ENCODE measurements at places on chromosomes 6 and 20.
A peak's percentile ranks its signal among the peaks of the same experiment; 100 is the strongest.

DNA sequence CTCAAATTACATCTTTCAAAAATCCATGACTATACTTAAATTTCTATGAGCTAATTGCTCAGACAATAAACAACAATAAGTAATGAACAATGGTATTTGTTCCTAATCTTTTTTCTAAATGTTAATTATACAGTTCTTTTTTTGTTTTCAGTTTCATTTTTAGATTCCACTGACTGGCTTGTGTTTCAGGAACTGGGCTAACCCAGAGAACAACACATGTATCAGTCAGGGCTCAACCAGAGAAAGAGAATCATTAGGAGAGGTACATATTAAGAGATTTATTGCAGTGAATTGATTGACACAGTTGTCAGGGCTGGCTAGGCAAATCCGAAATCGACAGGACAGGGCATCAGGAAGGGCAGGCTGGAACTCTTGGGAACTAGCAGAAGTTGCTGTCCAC, 182.8 kb downstream of the GRM1 start:
- H3K27me3 ChIP-seq, result no peaks in the 10 kb centered on the region
- no peaks in the 10 kb centered on the region for H3K36me3 ChIP-seq
- no peak overlapping the region for H3K27ac ChIP-seq

DNA sequence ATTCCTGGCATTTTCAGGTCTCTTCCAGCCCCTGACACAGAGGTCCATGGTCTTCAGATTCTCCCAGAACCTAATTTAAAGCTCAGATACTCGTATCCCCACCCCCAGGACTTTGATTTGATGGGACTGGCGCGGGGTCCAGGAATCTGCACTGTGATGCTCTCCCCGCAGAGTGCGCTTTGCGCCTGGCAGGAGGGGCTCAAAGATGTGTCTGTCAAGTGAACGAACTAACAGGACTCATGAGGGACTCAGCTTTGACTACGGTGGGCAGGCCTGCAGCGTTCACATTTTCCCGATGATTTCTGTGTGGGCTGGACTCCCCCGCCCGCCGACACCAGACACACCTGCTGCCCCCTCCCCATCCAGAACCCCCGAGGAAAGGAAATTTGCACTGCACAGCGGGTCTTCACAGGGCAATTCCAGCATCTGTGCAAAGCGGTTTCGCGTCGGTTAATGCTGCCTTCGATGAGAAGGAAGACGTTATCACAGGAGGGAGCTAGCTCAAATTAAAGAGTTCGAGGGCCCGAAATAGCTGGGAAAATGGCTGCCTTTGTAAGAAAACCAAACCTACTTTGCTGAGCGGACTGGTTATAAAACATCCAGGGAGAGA, 90.2 kb downstream of the ZDHHC14 start:
- H3K27ac ChIP-seq, result no peak overlapping the region
- peaks cover under 1% of the 10 kb centered on the region for H3K36me3 ChIP-seq
- H3K4me1 ChIP-seq, result peaks cover 2% of the 10 kb centered on the region
- H3K4me3 ChIP-seq, result no peak overlapping the region

GRCh38 chr20:59392736-59393135, 92.3 kb downstream of the EDN3 start:
- H3K27me3 ChIP-seq, result peaks cover 29% of the 10 kb centered on the region
- DNase-seq, result no peak
- no peak overlapping the region for H3K27ac ChIP-seq
- no peaks in the 10 kb centered on the region for H3K36me3 ChIP-seq
- no peaks in the 10 kb centered on the region for H3K4me1 ChIP-seq

DNA sequence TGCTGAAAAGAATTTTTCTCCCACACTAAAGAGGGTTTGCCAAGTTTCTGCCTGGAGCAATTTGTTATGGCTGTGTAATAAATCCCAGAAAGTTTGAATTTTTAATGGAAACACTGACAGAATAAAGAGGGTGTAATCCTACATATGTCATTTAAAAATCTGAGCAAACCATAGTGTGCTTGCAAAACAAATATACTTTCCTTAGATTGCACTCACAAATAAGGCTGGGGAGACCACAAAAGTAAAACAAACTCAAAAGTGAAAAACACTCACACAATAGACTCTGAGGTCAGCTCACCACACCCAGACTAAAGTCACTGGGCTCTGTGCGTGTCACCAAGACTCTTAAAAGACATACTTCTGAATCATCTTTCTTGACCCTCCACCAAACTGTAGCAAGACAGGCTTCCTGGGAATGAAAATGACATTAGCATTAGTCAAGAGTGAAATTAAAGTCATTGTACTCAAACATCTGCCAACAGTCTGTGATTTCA, 4.8 kb upstream of the ATXN1 start:
- H3K27me3 ChIP-seq, result no peaks in the 10 kb centered on the region
- peaks cover 75% of the 10 kb centered on the region for H3K4me1 ChIP-seq
- peak overlapping the region; percentile 80 for H3K27ac ChIP-seq
- no peak overlapping the region for H3K4me3 ChIP-seq

DNA sequence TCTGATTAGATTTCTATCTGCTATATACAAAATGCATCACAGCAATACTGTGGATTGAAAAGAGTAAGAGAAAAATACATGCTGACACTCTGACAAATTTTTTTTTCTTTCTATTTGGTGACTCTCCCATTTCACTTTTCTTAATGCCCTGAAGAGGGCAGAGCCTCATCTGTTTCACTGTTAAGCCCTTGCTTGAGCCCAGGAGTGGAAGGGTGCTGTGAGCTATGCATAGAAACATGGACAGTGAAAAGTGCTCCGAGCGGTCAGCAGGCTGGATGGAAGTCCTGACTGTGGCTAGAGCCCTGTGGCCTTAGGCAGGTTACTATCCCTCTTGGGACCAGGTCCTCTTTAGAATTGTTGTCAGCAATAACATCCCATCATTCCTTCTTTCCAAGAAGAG, 17.4 kb upstream of the CSE1L start:
- no peak for DNase-seq
- H3K27ac ChIP-seq, result no peak overlapping the region
- H3K27me3 ChIP-seq, result no peaks in the 10 kb centered on the region
- no peak overlapping the region for H3K4me3 ChIP-seq
- H3K36me3 ChIP-seq, result peaks cover 37% of the 10 kb centered on the region

GRCh38 chr6:29992807-29993206, 50.5 kb downstream of the HLA-A start:
- peaks cover 6% of the 10 kb centered on the region for H3K4me1 ChIP-seq
- no peaks in the 10 kb centered on the region for H3K36me3 ChIP-seq
- H3K4me3 ChIP-seq, result no peak overlapping the region
- H3K27me3 ChIP-seq, result peaks cover 51% of the 10 kb centered on the region
